ENCODE measurements at places on chromosomes 12 and 14.

DNA sequence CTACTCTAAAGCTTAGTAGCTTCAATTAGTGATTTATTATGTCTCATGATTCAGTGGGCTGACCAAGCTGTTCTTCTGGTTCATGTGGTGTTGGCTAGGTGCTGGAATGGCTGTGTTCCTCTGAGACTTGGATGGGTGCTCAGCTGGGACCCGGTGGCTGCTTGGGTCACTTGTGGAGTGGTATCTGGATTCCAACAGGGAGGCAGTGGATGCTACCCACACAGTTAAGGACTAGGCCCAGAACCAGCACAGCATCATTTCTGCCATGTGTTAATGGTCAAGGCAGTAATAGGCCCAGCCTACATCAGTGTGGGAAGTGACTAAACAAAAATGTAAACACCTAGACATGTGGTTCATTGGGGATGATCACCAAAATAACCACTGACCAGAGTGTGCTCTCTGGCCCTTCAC is 72.2 kb downstream of the FGD4 start:
- DNase-seq, result no peak

DNA sequence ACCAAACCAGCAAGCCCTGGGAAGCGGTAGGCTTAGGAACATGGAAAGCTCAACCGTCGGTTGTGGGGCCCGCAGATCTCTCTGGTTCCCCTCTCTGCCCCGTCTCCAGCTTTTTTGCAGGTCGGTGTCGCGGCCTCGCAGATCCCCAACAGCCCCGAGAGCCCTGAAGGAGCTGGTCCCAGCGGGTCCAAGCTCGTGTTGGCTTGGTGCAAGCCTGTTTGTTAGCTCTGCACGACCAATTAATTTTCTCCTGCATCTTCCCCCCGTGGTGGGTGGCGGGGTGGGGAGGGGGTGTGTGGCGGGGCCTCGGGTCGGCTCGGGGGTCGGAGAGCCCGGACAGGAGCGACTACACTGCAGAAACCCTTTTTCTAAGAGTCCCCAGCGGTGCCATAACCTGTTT is 449 bp upstream of the SLC24A4 start:
- DNase-seq, result no peak

- DNase-seq, result no peak
Observed at GRCh38 chr12:124754491-124754890, 109.2 kb downstream of the SCARB1 start.

DNA sequence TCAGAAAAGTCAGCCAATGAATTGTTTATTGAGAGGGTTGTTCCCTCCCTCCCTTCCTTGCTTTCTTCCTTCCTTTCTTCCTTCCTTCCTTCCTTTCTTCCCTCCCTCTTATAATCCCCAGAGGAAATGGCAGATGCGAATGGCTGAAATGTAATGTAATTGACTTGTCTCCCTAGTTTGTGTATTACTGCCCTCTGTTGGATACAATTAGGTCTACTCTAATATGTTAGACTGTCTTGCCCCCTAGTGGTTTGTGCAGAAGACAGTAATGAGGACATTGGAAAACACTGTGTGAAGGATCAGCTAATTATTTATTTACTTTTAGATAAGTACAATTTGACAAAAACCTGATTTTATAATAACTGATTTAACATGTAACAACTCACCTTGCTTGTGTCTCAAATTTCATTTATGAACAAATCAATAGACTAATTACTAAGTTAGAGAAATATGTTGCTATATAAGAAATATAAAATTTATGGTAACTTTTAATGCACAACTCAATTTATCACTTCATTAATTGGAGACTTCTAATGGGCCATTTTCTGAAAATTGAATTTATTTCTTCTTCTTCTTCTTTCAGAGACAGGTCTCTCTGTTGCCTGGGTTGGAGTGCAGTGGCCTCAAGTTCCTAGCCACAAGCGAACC is 229.8 kb upstream of the LRIG3 start:
- peak; percentile 22 for DNase-seq

DNA sequence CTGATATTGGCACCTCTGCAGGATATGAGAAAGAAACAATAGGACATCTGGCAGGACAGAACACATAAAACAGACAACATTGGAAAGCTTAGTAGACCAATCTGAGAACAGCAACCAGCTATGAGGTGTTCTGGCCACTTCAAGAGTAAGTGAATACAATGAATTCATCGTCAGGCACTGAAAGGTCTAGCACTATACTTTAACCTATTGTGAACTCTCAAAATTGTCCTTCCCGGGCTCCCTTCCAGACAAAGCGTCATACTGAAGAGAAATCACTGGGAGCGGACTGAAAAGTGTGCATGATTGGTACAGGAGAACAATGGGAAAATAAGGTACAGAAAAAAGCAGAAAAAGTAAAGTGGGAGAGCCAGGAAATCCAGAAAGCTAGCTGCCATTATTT is 75.8 kb downstream of the LRP6 start:
- no peak for DNase-seq

GRCh38 chr12:109244073-109244472 is 65.0 kb downstream of the FOXN4 start:
- DNase-seq, result no peak

- DNase-seq, result no peak
Observed at GRCh38 chr14:30710876-30711275, 88.8 kb downstream of the SCFD1 start.

DNA sequence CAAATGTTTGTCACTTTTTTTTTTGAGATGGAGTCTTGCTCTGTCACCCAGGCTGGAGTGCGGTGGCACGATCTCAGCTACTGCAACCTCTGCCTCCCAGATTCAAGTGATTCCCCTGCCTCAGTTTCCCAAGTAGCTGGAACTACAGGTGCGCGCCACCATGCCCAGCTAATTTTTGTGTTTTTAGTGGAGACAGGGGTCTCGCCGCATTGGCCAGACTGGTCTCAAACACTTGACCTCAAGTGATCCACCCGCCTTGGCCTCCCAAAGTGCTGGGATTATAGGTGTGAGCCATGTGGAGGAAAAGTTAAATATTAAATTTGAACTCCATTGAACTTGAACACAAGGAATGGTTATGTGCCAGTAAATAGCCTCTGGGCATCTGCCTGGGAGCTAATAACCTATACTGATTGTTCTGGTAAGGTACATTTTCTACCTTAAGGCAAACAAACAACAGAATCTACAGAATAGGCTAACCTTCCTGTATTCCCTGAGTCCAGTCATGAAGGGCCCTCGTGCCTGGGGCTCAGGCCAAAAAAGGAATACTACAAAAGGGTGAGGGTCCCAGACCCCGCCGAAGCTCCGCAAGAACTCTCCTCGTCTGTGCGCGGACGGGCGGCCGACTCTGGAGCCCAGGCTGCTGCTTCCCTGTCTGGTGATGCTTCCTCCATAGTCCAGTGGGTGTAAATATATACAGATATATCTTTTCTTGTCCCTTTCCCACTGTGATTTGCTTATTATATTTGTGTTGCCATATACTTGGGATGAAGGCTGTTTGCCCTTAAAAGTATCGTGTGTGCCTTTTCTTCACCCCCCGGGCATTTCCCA is 74.0 kb upstream of the EIF5 start:
- DNase-seq, result no peak

DNA sequence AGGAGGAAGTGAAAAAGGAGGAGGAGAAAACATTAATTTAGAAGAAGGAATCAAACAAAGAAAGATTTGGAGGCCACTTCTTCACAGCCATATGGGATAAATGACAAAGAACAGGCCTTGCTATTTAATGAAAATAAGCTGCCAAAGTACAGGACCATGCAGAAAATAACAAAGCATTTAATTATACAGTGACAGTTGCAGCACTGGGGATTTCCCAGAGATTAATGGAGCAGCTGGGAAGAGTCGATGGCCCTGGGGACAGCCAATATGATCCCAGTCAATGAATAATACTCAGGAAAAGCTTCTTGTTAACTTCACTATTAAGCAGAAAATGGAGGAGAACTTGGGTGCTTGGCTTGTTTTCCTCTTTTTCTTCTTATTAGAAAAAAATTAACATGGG is 34.6 kb downstream of the RERG start:
- no peak for DNase-seq

DNA sequence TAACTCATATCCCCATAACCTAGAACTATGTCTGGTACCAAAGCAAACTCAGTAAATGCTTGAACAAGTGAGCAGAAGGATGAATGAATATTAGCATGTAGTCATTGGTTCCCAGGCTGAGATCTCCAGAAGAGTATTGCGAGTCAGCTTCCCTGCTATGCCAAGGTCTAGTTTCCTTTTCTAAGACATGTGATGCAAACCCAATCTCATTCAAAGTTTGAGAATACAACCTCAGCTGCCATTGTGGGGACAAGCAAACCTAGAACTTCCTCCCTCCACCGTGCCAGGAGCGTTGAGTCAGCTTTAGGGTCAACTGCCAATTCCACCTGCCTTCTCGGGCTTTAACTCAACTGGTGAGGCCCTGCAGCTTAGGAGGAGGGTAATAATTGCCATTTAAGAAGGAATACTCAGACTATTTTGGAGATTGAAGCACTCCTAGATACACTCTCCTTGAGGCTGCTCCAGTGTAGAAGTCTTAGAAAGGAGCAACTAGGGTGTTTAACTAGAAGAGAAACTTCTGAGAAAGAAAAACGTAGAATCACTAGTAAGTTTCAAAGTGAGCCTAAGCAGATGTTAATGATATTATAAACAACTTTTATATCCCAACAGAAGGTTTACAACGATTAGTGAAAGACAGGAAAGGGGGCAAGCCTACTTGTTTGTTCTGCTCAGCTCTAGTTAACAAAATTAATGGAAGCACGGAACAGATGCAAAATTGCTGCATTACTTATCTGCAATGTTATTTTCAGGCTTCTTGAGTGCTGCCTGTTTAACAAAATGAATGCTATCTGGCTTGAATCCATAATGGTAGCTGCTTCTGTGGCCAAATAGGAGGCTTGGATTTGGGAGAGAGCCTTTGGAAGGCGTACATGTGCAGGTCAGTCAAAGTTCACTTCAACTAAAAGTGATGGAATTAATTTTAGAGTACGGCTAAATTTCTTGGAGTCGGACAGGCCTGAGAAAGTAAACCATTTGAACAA is 96.9 kb downstream of the HELB start:
- DNase-seq, result no peak

DNA sequence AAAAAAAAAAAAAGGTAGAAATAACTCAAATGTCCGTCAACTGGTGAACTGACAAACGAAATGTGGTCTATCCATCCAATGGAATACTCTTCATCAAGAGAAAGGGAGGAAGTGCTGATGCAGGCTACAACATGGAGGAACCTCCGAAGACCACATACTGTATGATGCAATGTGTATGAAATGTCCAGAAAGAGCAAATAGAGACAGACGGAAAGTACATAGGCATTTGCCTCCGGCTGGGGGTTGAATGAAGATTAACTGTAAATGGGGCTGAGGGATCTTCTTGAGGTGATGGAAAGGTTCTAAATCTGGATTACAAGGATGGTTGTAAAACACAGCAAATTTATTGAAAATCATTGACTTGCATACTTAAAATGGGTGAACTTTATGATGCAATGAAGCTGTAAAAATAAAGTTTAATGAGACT is 35.4 kb downstream of the DLK1 start:
- no peak for DNase-seq

GRCh38 chr14:64734990-64735389 is 30.8 kb downstream of the PLEKHG3 start:
- DNase-seq, result no peak

DNA sequence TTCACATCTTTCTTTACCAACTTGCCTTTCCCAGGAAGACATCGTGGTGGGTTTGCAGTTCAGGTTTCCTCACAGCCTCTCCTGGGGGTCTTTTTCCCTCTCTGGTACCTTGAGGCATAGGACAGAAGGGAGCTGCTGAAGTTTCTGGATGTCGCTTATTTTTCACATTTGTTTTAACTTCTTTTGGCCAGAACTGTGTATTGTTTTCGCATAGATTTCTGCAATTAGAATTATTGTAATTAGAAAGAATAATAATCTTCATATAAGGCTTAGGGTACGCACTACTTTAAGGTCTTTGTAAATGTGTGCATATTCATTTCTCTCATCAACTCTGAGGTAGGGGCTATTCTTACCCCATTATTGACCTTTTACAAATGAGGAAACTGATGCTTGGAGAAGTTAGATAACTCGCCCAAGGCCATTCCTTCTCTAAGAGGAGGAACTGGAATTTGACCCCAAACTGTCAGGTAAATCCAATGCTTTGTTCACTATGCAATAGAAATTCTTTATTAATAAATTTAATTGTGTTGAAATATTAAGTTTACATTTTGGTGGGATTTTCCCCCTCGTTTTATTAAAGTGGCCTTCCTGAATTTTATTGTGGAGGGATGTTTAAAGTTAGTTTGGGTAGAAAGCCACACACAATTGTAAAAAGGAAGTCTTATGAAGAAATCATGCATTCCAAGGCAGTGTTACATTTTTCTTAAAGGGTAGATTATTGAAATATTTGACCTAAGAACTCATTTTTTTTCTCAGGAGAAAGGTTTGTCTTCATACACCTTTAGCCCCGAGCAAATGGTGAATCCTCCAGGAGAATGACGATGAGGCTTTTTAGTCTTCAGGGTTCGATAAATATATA is 12.1 kb upstream of the SLC38A2 start:
- no peak for DNase-seq

DNA sequence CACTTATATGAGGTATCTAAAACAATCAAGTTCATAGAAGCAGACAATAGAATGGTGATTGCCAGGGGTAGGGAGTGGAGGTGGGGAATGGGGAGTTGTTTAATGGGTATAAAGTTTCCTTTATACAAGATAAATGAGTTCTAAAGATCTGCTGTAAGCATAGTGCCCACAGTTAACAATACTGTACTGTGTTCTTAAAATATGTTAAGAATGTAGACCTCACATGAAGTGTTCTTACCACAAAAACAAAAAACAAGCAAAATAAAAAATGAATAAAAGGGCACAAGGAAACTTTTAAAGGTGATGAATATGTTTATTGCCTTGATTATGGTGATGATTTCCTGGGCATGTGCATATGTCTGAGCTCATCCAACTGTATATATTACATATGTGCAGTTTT is 211.8 kb downstream of the MSRB3 start:
- DNase-seq, result no peak

- DNase-seq, result no peak
Observed at GRCh38 chr12:106892075-106892474, 63.6 kb upstream of the TMEM263 start.

DNA sequence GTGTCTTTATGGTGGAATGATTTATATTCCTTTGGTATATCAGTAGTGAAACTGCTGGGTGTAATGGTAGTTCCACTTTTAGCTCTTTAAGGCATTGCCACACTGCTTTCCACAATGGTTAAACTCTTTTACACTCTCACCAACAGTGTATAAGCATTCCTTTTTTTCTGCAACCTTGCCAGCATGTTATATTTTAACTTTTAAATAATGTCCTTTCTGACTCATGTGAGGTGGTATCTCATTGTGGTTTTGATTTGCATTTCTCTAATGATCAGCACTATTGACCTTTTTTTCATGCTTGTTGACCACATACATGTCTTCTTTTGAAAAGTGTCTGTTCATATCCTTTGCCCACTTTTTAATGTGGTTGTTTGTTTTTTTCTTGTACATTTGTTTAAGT is 142.5 kb downstream of the MSRB3 start:
- DNase-seq, result no peak

GRCh38 chr14:75720842-75721498 is 59.9 kb downstream of the TTLL5 start:
- no peak for DNase-seq

DNA sequence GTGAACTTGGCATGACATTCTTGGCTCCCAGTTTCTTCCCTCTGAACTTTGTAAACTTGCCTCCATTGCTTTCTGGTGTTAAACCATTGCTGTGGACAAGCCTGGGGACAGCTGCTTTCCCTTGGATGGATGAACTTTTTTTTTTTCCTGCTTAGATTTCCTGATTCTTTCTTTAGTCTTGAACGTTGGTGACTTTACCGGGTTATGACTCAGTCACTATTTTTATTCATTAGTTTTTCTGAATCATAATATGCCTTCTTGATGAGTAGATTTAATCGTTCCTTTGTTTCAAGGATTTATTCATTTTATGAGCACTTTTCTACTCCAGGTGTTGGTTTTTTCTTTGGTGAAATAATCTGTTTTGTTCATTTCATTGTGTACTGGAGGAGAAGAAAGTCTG is 155.0 kb upstream of the RTL1 start:
- no peak for DNase-seq

Data from hematopoietic multipotent progenitor cell treated with erythropoietin and hydrocortisone succinate and interleukin-3 and kit ligand, for 17 days (in vitro differentiated cells).